ENCODE measurements at places on chromosomes 7 and 10.

- DNase-seq: no peak
These were observed 1.3 kb downstream of the LOXL4 start for GRCh38 chr10:98266647-98267046.

GRCh38 chr10:102444851-102445250 lies 6.5 kb downstream of the C10orf95 start:
- DNase-seq: no peak

GRCh38 chr10:49083261-49083660 lies 32.1 kb downstream of the VSTM4 start:
- no peak for DNase-seq

GRCh38 chr7:19852192-19852591 lies 78.8 kb upstream of the TMEM196 start:
- DNase-seq: no peak

- DNase-seq: no peak
These were observed 14.7 kb downstream of the FKBP6 start for GRCh38 chr7:73342645-73343044.

DNA sequence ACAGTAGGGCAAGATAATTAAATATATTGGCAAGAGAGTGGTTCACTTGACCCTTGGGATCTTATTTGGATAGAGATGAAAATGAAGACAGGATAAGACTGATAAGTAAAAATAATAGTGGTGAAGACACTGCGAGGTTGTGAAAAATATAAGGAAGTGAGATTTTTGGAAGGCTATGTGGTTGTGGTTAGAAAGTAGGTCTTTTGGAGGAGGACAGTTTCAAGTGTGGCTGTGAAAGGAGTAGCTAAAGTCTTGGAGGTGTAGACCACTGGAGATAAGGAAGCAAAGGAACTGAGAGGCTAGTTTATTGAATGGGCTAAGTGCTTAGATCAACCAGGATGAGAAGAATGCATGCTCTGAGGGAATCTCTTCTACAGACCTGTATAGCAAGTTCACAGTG lies 11.2 kb downstream of the MIOS start:
- no peak for DNase-seq

DNA sequence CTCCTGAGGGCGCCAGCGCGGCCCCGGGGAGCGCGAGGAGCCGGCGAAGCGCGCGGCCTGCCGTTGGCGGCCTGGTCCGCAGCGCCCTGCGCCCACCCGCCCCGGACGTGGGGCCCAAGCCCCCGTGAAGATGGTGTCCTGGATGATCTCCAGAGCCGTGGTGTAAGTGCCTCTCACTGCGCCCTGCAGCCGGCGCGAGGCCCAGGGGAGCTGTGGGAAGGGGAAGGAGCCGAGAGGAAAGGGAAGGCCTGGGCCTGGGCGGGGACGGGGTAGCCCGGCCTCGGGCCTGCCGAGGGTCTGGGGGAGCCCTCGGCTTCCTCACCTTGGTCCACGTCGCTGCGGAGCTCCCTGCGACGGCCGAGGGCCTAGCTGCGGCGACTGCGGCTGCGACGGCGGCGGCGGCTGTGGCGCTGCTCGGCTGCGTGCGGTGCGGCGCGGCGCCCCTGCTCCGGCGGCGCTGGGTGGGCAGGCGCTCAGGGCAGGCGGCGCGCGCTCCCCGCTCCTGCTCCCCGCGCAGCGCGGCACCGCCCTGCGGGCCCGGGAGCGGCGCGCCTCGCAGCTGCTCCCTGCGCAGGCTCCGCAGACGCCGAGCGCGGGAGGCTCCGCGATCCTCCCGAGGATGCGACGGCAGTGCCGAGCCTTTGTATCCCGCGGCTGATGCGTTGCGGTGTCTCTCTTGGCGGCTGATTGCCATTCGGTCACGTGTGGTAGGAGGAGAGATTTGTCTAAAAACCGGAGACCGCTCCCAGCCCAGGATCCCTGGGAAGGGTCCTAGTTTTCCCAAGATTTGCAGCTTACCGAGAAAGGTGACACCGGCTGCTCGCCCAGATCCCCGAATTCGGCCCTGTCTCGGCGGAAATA lies 445 bp downstream of the REEP3 start:
- DNase-seq: peak; percentile 69

DNA sequence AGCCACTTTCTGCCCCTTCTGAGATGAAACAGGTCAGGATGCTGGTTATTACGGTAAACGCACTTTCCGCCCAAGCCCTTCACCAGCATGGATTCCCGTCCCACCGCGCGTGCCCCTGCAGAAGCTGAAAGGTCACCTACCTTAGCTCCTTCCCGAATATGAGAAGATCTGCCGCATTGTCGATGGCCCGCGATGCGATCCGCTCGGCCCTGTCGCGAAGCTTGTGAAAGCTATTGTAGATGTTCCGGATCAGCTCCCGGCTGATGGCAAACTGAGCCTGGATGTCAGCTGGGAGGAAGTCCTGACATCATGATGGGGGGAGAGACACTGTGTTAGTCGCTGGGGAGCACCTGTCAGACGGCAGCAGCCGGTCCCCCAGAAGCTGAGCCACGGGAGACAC lies 22.1 kb downstream of the NUDT1 start:
- no peak for DNase-seq

GRCh38 chr7:104931181-104931781 lies 82.7 kb upstream of the KMT2E start:
- no peak for DNase-seq

DNA sequence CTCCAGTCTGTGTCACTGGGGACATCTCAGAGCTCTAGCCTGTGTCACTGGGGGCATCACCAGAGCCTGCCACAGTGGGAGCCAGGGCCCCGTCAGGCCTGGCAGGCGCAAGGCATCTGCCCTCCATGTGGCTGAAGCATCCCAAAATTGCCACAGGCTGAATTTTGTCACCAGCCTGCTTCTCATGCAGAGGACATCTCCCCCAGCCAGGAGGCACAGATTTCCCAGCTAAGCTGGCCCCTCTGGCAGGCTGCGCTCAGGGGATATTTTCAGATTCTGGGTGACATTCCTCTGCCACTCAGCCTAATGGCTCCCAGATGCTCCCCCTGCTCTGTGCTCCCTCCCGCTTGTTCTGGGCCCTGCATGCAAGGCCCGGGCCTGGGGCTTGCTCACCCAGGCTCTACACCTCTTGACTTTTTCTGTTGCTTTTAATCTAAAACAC lies 64.6 kb downstream of the COL13A1 start:
- DNase-seq: no peak

- DNase-seq: no peak
These were observed 21.3 kb upstream of the CLDN4 start for GRCh38 chr7:73809467-73809951.

DNA sequence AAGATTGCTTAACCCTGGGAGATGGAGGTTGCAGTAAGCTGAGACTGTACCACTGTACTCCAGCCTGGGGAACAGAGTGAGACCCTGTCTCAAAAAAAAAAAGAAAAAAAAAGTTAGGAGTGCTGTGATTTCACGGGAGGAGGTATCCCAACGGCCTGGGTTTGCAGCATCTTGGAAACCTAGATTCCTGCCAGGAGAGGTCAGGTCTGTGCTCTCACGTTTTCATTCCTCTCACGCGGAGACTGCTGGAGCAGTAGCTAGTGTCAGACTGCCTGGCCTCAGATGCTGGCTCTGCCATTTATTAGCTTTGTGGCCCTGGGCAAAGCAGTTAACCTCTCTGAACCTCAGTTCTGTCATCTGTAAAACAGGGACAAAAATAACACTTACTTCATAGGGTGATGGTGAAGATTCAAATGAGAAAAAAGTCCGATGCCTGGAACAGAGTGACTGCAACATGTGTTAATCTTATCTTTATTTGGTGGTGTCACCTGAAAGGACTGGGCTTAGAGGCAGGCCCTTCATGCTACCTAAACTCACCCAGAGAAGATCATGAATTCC lies 94.9 kb downstream of the GAD2 start:
- no peak for DNase-seq

DNA sequence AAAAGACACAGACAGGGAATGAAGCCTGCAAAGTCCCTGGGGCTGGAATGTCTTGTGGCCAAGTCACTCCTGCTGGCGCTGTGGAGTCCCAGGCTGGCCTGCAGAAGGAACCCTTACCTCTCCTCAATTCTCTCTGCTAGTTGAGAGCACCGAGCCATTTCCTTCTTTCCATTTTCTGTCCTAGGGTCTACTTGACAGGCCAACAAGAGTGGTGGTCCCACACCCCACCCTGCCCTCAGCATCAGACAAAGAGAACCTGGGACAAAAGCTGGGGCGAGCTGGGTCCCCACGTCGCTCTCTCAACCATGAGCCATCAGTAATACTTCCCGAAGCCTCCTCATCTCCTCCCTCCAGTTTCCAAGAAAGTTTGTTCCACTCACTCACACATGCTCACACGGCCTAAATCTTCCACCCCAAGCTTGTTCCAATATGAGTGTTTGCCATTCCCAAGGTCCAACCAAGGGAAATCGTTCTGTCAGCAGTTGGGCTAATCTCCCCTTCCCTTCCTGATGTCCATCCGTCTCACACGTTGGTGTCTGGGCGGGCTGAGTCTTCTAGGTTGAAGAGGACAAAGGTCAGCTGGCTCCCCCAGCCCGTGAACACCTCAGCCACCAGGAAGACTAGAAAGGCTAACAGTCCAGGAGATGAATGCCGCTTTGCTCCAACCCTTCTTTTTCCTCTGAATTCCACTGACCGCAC lies 44.3 kb downstream of the CLEC2L start:
- no peak for DNase-seq

Measured in stimulated activated naive CD8-positive, alpha-beta T cell treated with anti-CD3 and anti-CD28 coated beads, Interleukin-15, Interleukin-2, amounts not matched to agents 100 U/mL and 50 U/mL, for 24 hours (primary cell).